ENCODE measurements at places on chromosomes 2 and 18.

GRCh38 chr2:200863782-200864175 lies 679 bp downstream of the CLK1 start:
- no peak for DNase-seq

DNA sequence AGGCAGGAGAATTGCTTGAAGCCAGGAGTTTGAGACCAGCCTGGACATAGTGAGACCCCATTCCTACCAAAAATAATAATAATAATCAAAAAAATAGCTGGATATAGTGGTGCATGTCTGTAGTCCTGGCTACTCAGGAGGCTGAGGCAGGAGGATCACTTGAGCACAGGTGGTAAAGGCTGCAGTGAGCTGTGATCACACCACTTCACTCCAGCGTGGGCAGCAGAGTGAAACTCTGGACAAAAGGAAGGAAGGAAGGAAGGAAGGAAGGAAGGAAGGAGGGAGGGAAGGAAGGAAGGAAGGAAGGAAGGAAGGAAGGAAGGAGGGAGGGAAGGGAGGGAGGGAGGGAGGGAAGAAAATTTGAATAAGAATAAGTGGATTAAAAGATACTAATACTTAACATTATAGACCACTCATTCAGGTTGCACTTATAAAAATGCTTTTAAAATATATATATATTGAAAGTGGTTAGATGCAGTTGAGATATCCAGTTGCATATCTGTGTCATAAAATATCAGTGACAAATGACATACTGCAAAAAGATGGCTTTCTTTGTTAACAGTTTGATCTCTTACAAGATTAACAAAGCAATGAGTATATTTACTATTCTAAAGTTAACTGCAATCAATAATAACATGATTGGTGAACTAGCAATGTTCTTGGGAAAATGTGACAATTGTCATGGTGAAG lies 702.4 kb downstream of the CPS1 start:
- DNase-seq = no peak

DNA sequence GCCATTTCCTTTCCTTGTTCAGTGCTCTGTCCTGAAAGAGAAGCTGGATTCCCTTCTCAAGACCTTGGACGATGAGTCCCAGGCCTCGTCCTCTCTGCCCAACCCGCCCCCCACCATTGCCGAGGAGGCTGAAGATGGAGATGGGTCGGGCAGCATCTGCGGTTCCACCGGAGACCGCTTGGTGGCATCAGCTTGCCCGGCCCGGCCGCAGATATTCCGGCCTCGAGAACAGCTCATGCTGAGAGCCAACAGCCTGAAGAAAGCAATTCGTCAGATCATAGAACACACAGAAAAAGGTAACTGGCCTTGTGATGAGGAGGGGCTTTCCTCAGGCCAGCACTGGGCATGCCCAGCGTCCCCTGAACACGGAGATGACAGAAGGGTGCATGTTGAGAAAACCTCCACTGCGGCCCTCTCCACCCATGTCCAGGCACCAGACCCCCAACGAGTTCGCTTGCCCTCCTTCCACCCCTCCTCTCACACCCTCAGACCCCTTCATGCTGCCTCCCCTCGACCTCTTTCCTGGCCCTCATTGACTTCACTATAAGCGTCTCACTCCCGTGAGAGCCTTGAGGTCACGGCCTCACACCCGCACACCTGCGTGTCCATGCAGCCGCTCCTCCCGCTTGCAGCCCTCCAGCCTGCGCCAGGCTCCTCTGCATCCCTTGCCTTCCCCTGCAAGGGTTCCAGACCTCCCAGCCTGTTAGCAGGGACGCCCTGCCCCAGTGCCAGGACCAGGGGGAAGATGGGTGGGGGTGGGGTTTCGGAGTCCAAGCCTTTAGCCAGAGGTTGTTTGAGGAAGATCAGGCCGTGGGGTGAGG lies 95.0 kb downstream of the DGKD start:
- no peak for DNase-seq

- DNase-seq = no peak
Observed at GRCh38 chr2:30446602-30447148, 371 bp upstream of the LCLAT1 start.

DNA sequence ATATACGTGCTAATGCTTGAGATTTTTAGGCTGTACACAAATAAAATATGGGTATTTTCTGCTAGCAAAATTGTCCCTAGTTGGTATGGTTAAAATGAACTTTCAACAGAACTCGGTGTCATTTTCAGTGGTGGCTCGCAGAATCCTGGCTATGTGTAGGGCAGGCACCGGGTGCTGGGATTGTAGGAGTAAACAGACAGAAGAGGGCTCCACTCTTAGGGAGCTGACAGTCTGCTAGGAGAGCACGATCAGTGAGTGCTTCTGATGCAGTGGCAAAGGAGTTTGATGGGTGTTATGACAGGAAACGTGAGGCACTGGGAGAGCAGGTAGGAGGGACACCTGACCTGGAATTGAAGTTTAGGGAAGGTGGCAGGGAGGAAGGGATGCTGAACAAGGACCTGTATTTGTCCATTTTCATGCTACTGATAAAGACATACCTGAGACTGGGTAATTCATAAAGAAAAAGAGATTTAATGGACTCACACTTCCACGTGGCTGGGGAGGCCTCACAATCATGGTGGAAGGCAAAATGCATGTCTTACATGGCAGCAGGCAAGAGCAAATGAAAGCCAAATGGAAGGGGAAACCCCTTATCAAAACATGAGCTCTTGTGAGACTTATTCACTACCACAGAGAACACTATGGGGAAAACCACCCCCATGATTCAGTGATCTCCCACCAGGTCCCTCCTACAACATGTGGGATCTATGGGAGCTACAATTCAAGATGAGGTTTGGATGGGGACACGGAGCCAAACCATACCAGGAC lies 105.4 kb upstream of the LCLAT1 start:
- DNase-seq = no peak

DNA sequence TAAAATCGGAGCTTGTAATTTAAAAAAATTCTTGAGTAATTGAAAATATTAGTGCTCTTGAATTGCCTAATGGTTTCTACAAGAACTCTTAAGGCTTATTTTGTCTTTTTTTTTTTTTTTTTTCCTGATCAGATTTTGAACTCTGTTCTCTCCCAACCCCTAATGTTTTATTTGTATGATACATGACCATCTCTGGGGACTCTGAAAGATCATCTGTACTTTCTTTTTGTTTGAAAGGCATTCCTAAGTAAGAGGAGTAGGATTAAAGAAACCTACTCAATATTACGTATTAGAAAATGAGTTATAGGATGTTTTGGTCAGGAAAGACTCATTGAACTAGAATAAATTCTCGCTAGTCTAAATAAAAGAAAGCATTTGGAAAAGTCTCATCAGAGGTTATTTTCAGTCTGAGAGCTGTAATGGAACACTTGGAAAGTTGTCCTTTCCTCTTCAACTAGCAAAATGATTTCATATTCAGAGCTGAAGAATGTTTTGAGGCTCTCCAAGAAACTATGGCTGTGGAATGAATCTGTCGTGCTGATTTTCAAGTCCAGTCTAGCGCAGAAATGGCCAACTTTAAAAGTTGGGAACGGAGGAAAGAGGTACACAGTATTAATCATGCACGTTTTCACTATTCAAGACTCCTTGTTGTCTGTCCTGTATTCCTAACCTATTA lies 182.7 kb downstream of the PRPF40A start:
- DNase-seq = no peak

DNA sequence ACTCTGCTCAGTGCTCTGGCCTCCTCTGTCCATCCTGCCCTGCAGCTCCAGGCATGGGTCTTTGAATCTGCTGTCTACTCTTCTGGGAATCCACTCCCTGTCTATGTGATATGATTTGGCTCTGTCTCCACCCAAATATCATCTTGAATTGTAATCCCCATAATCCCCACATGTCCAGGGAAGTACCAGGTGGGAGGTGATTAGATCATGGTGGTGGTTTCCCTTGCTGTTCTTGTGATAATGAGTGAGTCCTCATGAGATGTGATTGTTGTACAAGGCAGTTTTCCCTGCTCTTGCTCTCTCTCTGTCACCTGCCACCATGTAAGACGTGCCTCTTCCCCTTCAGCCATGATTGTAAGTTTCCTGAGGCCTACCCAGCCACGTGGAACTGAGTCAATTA lies 881.8 kb upstream of the ID2 start:
- DNase-seq = no peak

DNA sequence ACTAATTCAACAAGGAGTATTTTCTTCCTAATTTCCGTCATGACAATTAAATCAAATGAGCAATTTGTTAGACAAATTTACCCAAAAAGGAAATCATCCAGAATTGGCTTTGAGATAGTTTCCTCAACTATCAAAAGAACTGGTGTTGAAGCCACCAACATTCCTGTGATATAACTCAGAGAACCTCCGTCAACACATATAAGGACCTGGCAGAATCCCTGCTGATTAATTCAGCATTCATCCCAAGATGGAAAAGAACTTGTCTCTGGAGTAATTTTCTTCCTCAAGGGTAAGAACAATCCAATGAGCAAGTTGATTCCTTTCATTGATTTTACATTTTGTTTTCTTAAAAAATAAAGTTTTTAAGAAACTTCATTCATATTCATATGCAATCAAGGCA lies 62.0 kb downstream of the MBD2 start:
- no peak for DNase-seq

Data from CMK (cell line).